Stimulated activated CD4-positive, alpha-beta T cell treated with anti-CD3 and anti-CD28 coated beads, Interleukin-1b, Interleukin-23, amount 100 ng/mL, for 1 hour (primary cell): ENCODE measurements at places on chromosomes 11 and 22.

- no peak for DNase-seq
Measured at GRCh38 chr11:32425761-32426160, 9.6 kb downstream of the WT1 start.

DNA sequence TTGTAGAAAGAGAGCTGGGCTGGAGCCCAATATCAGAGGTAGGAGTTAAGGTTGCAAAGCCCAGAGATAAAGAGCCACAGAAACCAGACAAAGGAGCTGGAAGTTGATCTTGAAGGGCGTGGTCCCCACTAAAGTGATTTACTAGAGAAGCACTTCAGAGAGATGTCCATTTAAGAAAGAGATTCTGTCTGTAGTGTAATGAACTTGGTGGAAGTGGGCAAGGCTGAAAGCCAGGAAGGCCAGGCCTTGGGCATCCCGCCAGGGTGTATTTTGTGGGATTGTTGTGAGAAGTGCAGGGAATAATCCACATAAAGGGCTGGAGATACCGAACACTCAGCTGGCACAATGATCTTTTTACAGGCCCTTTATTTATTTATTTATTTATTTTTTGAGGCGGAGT, 1398.8 kb downstream of the TBC1D22A start:
- DNase-seq: no peak

GRCh38 chr11:110130642-110131238, 37.5 kb downstream of the ZC3H12C start:
- DNase-seq: no peak

GRCh38 chr22:23098230-23098705, 27.9 kb downstream of the GNAZ start:
- DNase-seq: no peak

GRCh38 chr11:3669742-3670183, 1.4 kb downstream of the CHRNA10 start:
- DNase-seq: no peak

GRCh38 chr11:128246810-128247594, 340.4 kb downstream of the ETS1 start:
- DNase-seq: no peak

DNA sequence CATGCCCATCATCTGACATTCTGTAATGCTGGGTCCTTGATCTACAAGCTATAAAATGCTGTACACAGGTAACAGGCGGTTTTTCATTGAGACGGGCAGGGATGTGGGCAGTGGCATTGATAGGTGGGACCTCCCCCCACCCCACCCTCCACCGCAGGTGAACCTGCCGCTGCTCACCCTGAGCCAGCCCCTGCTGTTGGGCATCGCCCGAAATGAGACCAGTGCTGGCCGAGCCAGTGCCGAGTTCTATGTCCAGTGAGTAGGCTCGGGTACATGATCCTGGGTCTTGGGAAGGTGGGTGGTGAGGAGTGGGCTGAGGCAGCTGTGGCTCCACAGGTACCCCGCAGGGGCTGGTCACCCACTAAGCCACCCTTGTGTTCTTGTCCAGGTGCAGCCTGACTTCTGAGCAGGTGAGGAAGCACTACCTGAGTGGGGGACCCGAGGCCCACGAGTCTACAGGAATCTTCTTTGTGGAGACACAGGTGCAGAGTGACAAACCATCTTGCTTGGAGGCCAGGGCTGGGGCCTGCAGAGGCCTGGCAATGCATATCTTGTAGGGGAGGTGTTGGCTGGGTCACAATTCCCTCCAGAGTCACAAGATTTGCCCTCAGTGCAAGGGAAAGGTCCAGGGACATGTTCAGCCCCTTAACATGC, 1.1 kb upstream of the DNAJC4 start:
- no peak for DNase-seq

GRCh38 chr11:27902981-27903624, 202.8 kb upstream of the BDNF start:
- no peak for DNase-seq

GRCh38 chr22:30205281-30206115, 41.1 kb downstream of the LIF start:
- no peak for DNase-seq

DNA sequence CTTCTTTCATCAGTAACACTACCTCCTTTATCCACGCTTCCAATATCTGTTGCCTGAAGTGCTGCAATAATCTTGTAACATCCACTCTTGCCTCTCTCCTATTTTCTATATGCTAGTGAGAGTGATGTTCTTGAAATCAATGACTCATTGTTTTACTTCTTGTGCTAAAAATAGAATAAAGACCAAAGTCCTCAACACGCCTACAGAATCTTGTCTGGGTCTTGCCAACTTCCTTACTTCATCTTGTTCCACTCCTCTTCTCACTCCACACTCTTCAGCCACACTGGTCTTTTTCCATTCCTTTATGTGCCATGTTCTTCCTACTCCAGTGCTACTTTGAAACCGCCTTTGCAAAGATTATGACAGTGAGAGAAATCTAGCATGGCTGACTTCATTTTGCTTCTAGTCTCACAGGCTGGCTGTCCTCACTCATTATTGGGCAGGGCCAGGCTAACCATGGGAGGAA, 136.4 kb downstream of the CCDC81 start:
- DNase-seq: no peak

DNA sequence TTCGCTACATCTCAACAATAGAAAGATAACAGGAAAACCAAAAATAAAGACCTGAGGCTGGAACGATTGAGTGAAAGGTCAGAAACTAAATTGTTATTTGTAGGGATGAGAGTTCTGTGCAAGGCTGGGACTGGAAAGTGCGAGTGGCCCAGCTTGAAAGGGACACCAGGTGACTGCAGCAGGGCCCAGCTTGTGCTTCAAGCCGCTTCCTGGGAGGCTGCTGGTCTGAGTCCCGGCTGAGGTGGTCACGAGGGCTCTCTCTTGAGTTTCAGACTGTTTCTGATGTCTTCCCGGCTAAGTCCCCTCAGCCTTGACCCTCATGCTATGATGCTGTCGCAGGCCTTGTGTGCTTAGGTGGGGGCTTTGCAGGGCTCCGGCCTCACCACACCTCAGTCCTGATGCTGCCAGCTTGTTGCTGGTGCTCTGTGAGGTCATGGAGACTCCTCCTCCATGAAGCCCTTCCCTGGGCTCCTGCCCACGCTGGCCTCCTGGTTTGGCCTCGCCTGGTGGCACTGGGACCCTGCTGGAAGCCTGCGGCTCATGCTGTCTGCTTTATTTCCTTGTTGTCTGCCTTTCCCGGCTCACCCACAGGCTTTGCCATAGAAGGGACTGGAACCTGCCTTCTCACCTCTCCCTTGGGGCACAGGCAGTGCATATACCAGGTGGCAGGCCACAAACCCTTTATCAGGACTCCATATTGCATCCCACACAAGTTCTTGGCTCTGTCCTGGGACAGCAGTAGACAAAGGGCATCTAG, 4.0 kb downstream of the BANF1 start:
- no peak for DNase-seq

GRCh38 chr11:84590106-84590505, 1037.0 kb downstream of the DLG2 start:
- no peak for DNase-seq

- no peak for DNase-seq
Measured at GRCh38 chr22:24181996-24182899, 961 bp downstream of the SUSD2 start.

DNA sequence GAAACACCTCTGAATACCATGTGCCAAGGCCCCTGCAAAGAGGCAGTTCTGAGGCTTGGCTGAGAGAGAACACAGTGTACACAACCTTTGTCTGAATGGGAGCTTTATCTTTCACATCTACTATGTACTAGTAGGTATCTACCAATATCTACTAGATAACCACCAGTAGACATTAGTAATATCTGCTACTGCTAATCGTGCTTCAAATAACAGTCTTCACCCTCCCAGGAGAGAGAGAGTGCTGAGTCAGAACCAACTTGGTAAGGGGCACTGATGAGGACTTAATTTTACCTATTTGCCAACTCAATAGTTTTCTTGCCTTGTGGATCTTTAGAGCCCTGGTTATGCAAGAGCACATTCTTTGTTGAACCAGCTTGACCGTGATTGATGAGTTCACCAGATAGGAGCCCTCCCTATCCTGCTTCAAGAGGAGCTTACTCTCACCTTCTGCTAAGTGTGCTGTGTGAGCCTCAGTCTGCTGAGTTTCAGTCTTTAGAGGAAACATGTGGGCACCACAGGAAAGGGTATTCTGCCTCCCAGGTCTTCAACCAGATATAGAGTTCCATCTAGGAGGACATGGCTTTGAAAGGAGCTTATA, 967.5 kb downstream of the NTM start:
- DNase-seq: no peak
